A549 treated with Hydrocortisone at 1 μM for 4 hours (cell line): ENCODE measurements at places on chromosomes 4 and X. TPM values are rescaled to one million over a fixed set of nuclear protein-coding genes. Genes with fewer than 3 reads are reported as not detected.

The TRIML2 gene
- 33.0 to 53.7 TPM (median 42.4 TPM) in 5 replicates for total RNA-seq

The KLKB1 gene
- 0.06 TPM in 1 of 5 replicates, not detected in the others for total RNA-seq

The TMSB15A gene
- total RNA-seq: 0.56 to 1.1 TPM (median 0.72 TPM) in 5 replicates

The DUSP9 gene
- 1.0 to 1.6 TPM (median 1.5 TPM) in 5 replicates for total RNA-seq

The MAGED4 gene
- total RNA-seq: 5.3 to 9.8 TPM (median 7.9 TPM) in 5 replicates

The AWAT2 gene
- total RNA-seq: not detected in 5 replicates

The EDNRA gene
- total RNA-seq: 0.23 to 0.43 TPM (median 0.36 TPM) in 5 replicates

The IL2RG gene
- 0.09 to 0.32 TPM (median 0.23 TPM) in 3 of 5 replicates, not detected in the others for total RNA-seq

The DCLK2 gene
- 8.2 to 10.1 TPM (median 8.6 TPM) in 5 replicates for total RNA-seq

The NAA11 gene
- total RNA-seq: not detected in 5 replicates

The NPNT gene
- 0.33 to 0.53 TPM (median 0.43 TPM) in 5 replicates for total RNA-seq

The SPANXN4 gene
- total RNA-seq: not detected in 5 replicates

The MRFAP1 gene
- total RNA-seq: 264 to 286 TPM (median 272 TPM) in 5 replicates
